ENCODE measurements at places on chromosomes 13 and 19.

GRCh38 chr19:29978080-29978479 is 36.0 kb downstream of the URI1 start:
- DNase-seq = no peak

DNA sequence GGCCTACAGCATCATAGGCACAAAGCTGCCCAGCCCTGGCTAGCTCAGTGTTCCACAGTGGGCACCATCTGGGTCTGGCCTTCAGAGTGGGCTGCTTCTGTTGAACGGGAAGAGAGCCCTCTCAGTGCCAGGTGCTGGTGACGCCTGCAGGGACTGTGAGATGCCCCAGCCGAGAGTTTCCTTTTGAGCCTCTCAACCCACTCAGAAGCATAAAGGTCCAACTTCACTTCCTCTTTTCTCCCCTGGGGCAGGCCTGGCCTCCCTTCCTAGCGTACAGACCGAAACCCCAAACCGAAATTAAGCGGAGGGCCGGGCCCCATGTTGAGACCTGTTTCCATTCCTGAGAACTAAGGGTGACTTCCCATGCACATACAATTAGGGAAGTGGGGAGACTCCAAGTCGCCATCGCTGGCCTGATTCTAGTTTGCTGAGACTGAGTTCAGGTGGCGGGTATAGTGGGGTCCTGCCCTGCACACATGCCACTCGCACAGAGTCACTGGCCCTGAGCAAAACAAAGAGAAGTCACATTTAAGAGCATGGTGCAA is 6.9 kb downstream of the RAB8A start:
- peak; percentile 43 for DNase-seq

- DNase-seq = no peak
These were observed 5.7 kb downstream of the SHISA7 start for GRCh38 chr19:55437410-55437809.

DNA sequence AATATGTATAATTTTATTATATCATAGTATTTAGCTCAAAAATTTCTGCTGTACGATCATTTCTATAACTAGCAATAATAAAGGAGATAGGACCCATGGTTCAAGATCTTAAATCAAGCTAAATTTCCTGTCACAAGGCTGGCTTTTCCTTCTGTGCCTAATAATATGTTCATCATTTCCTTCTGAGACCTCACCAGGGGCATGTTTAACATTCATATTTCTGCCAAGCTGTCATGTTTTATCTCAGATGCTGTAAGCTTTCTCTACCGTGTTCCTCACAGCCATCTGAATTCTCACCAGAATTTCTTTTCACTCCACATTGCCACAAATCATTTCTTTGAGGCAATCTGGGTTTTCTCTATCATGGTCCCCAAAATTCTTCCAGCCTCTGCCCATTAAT is 482.3 kb upstream of the SGCG start:
- DNase-seq = no peak

GRCh38 chr19:5407356-5407755 is 47.9 kb upstream of the ZNRF4 start:
- no peak for DNase-seq

DNA sequence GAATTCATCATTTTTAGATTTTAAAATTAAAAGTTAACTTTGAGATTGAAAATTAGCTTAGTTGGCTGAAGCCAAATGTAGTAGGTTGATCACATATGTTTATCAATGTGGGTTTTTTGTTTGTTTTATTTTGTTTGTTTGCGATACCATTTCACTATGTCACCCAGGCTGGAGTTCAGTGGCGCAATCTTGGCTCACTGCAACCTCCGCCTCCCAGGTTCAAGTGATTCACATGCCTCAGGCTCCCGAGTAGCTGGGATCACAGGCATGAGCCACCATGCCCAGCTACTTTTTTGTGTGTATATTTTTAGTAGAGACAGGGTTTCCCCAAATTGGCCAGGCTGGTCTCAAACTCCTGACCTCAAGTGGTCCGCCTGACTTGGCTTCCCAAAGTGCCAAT is 665.7 kb upstream of the SLC10A2 start:
- no peak for DNase-seq

DNA sequence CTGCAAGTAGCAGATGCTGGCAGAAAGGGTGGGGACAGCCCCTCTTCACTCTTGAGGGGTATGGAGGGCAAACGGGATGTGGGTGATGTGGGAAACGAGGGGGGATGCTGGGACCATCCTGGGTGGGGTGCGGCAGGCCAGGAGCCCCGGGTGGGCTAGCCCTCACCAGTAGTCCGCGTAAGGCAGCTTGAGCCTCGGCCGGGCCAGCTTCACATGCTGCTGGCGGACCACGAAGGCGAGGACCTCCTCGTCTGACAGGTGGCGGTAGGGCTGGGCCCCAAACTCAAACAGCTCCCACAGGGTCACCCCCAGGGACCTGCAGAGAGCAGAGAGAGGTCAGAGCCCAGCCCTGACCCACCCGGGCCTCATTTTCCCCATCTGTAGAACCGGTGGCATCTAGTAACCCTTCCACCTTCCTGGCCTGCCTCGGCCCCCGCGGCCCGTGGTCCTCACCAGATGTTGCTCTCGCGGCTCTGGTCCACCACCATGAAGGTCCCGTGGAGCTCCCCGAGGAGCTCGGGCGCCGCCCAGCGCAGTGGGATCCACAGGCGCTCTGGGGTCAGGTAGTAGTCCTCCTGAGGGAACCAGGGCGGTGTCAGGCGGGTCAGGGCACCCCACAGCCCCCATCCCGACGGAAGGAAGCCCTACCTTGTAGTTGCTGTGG is 10.7 kb downstream of the LMTK3 start:
- DNase-seq = no peak

DNA sequence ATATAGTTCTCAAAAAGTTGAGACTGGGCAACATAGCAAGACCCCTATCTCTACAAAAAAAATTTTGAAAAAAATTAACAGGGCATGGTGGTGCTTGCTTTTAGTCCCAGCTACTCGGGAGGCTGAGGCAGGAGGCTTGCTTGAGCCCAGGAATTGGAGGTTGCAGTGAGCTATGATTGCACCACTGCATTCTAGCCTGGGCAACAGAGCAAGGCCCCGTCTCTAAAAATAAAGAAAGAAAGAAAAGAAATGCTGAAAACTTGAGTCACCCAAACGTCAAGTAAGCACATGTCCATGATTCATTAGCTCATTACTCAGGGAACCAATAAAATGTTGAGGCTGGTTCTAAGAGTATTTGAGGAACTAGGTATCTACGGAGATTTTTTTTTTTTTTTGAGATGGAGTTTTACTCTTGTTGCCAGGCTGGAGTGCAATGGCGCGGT is 33.9 kb upstream of the SEMA6B start:
- no peak for DNase-seq

DNA sequence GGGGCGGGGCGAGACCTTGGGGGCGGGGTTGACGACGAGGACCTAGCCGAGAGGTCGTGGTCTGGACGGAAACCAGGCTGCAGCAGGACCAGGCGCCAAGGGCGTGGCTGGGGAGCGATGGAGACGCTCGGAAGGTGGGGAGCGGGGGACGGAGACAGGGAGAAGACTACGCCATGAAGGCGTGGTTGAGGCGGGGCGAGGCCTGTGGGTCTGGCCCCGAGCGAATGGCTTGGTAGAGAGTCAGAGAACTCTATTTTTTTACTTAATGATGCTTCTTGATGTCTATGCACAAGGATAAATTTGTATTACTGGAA is 674 bp upstream of the FBXL12 start:
- no peak for DNase-seq

DNA sequence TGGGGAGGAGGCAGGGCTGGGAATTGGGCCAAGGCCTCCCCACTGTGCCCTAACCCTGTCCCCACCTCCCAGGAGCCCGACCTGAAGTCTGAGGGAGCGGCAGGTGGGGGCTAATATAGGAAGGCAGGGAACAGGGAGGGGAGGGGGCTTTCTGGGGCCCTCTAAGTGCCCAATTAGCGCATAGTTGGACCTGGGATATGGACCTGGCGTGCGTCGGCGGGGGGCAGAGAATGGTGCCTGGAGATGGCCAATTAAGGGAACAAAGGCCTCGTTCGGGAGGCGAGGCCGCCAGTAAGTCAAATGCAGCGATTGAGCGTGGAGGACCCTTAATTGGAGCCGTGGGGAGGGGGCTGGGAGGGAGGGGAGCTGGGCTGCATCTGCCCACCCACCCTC is at the start of gene C19orf85:
C19orf85 (minus strand) TSS at position 90 of the 393 bp plus-strand sequence. CDS start 197 bp downstream, outside the sequence.
- no peak for DNase-seq

DNA sequence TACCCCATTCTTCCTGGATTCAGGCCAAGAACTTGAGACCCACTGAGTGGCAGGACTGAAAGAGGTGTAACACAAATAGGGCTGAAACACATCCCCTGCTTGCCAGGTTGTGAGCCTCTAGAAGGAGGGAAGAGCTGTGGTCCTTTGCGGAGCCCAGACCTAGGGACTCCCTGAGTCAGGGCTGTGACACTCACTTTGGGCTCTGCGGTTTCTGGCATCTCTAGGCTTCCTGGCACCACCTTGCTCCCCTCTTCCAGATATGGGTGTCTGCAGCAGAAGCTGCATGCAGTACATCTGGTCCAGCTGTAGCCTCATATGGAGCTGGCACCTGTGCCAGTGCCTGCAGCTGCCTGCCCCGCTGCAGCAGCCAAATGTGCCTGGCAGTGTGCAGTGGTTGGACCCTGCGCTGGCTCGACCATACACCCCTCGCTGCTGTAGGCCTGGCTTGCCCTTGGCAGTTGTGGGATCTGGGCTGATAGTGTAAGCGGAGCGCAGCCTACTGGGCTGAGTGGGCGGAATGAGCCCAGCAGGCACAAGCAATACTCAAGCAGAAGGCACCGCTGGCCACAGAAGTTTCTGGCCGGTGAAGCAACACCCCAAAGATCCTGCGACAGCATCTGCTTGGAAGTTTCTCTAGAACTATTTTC is 290.4 kb downstream of the SLITRK6 start:
- DNase-seq = no peak

- DNase-seq = no peak
These were observed 13.9 kb upstream of the SIAH3 start for GRCh38 chr13:45865414-45865813.

- DNase-seq = no peak
These were observed 43.9 kb upstream of the C1QTNF9 start for GRCh38 chr13:24265453-24265852.

GRCh38 chr13:79918620-79919019 is 422.3 kb downstream of the SPRY2 start:
- DNase-seq = no peak

DNA sequence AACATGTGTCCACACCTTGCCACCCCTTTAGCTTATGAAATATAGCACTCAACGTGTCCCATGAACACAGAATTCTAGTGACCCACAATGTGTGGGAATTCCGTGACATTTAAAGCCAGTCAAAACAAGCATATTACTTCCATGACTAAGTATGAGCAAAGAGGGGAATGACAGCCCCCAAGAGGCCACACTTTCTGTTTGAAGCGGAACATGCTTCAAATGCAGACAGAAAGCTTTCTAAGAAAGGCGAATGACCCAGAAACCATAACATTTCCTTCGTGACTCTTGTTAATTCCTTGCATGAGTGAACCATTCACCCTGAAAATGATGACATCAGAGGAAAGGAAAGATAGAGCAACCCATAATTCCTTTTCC is 122.0 kb upstream of the FNDC3A start:
- no peak for DNase-seq

DNA sequence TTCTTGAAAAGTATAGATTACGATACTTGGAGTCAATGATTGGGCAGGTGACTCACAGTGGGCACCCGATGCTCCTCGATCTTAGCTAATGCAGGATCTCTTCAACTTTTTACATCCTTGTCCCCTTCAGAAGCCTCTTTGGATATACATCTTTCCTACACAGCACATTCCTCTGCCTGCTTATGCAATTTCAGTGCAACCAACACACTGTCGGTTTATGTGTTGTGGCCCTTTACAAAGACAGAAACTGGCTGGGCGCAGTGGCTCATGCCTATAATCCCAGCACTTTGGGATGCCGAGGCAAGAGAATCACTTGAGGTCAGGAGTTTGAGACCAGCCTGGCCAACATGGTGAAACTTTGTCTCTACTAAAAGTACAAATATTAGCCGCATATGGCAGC is 2.6 kb downstream of the GPR42 start:
- DNase-seq = no peak

Measured in activated CD4-positive, CD25-positive, alpha-beta regulatory T cell treated with anti-CD3 and anti-CD28 coated beads, Interleukin-2, amount 50 U/mL, for 72 hours (primary cell).